ENCODE measurements at places on chromosomes 4 and X.

DNA sequence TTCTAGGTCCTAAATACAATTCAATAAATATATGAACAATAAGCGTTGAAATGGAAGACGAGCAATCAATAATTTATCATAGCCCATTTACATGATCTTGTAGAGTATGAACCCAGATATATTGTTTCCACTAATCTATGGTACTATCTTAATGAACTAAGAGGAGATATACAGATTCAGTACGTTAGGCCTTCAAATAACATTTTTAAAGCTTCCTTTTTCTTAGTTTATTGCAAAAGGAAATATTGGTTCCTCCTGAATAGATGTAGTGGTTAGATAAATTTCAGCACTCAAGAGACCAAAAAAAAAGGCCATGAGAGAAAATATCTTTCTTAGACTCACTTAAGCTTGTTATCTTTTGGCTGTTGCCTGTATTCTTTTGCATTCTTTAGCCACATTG, 147.5 kb upstream of the PITX2 start:
- DNase-seq = no peak

GRCh38 chrX:15373976-15374375, 10.2 kb downstream of the VEGFD start:
- DNase-seq = no peak

GRCh38 chr4:137635601-137636000, 103.3 kb upstream of the PCDH18 start:
- no peak for DNase-seq

DNA sequence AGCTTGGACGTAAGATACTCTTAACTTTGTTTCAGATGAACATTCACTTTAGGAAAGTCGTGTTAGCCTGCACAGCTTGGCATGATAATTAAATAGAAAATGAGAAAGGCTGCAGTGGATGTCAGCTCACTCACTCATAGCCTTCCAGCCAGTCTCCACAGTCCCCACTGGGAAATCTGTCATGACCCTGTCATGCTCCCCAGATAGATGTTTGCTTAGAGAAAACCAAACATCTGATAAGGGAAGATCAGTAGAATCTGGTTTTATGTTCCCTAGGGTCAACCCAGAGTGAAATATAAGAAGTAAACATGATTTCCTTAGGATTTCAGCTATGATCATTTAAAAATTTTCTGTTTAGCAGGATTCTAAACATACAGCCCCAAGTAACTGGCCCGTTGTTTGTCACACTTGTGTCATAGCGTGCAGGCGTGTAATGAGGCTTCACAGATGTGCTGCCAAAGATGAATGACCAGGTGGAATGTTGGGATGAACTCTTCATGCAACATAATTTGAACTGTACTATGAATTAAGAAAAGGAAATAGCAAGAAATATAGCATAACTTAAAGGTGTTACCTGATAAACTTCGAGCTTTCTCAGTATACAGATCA, 180.1 kb downstream of the BANK1 start:
- no peak for DNase-seq

DNA sequence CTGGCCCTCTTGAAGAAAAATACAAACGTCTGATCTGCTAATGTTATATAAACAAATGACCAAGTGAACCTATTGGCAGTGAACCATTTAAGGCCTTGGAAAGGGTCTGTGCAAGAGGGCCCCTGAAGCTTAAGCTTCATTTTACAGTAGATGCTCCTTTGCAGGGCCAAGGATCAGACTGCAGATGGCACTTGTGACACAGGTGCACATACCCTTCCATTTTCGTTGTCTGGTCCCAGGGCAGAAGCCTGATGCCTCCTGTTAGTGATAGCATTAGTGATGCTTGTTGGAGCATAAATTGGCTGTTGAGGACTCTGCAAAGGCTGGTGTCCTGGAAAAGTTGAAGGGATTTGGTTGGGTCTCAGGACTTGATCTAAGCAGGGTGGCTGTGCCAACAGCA, 46.5 kb downstream of the ETNPPL start:
- no peak for DNase-seq

GRCh38 chrX:122270809-122271494, 913.1 kb upstream of the GRIA3 start:
- DNase-seq = no peak

DNA sequence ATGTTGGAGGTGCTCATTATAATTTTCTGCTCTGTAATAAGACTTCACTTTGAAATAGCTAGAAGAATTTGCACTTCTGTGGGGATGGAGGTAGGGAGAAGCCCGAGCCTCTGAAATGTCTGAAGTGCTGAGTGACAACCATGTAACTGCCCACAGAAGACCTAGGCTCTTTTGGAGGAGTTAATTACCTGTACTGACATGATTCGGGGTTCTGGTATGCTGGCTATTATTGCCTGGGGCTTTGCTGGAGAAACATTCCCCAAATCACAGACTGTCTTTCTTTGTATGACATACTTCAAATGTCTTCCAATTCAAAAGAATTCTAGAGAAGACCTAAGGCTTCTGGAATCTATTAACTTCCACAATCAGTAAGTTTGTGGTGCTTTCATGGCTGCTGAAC, 211.2 kb upstream of the POF1B start:
- no peak for DNase-seq

DNA sequence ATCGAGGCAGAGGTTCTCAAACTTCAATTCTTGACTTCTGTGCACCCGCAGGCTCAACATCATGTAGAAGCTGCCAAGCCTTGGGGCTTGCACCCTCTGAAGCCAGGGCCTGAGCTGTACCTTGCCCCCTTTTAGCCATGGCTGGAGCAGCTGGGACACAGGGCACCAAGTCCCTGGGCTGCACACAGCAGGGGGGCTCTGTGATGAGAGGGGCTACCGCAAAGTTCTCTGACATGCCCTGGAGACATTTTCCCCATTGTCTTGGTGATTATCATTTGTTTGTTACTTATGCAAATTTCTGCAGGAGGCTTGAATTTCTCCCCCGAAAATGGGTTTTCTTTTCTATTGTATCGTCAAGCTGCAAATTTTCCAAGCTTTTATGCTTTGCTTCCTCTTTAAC, 4.9 kb upstream of the MAGEB17 start:
- DNase-seq = no peak

- no peak for DNase-seq
Measured at GRCh38 chr4:1566838-1567518, 117.1 kb downstream of the FAM53A start.

- DNase-seq = no peak
Measured at GRCh38 chr4:92254767-92255442, 48.9 kb upstream of the GRID2 start.

- no peak for DNase-seq
Measured at GRCh38 chr4:10413177-10413576, 44.0 kb downstream of the ZNF518B start.

GRCh38 chr4:107380190-107380589, 339.8 kb downstream of the PAPSS1 start:
- no peak for DNase-seq

GRCh38 chrX:131727778-131728177, 183.9 kb downstream of the OR13H1 start:
- no peak for DNase-seq

DNA sequence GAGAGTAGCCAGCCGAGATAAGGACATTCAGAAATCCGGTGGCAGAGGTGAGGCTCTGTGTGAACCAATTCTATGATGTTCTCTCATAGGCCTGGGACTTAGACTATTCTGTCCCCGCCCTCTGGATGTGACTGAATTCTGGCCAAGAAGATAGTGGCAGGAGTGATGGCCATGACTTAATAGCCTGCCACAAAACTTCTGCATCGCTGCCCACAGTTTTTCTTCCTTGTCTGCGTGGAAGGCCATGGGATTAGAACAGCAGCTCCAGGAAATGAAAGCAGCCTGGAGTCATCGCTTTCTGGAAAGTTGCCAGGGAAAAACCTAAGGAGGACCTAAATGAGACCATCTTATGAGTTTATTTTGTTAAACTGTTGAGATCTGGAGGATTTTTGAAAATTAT, 134.7 kb downstream of the F11 start:
- no peak for DNase-seq

DNA sequence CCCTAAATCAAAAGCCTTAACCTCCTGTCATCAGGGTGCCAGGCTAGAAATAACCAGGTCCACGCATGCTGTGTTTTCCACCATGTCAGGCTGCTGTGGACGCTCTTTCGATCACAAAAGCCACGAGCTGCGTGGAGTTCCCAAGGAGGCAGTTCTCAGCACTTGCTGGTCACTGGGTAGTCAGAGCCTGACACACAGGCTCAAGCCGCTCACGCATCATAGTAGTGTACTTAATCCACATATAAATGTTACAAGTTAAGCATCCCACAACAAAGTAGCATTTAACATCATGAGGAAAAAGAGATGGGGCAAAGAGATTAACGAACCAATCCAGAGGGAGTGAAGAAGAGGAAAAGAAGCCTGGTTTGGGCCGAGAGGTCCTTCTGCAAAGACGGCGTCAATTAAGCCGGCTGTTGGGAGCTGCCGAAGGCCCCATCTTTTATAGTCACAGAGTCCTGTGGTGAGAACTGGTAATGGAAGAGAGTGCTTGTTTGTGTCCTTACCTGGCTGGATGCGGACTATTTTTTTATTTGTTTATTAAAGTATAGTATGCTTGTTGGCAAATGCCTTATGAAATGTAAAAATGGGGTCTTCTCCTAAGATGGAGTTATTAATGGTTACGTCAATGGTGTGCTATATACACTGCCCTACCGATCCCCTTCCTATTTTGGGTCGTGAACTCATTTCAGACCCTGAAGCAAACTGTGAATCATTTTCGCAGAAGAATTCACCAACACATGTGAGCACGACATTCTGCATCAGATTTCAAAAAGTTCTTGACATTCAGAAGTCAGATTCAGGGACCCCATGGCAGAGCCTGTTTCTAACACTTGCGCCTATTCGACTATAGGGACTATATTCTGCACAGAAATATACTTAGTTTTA, 675 bp downstream of the PRIMPOL start:
- no peak for DNase-seq

DNA sequence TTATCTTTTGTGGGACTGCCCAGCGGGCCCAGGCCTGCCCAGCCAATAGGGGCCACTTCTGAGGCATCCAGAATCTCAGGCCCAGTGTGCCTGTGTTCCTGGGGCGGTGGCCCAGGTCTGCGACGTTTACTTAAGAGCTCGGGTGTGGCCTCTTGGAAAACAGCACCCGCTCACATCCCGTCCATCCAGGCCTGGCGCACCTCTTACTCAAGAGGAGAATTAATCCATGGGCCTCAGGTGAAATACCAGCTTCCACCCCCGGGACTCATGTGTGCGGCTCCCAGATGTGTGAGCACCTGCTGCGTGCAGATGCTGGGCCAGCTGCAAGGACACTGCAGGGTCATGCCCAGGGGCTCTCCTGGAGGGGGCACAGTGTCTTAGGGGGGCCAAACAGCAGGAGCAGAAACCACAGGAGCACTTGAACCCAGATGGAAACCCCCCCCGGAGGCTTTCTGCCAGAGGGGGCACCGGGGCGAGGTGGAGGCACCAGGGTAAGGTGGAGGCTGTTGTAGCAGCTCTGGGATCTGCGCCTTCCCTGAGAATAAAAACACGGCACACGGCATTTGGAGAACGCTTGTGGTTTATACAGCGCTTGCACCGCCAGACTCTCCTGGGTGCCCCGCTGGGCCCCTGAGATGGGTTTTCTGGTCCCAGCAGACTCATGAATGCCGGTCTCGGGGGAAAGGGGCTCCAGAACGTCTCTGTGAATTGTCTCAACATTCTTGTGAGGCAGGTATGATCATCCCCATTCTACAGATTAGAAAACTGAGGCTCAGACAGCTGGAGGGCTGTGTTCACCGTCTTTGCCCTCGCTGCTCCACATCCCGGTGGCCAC, 2.8 kb downstream of the PSAPL1 start:
- DNase-seq = no peak

DNA sequence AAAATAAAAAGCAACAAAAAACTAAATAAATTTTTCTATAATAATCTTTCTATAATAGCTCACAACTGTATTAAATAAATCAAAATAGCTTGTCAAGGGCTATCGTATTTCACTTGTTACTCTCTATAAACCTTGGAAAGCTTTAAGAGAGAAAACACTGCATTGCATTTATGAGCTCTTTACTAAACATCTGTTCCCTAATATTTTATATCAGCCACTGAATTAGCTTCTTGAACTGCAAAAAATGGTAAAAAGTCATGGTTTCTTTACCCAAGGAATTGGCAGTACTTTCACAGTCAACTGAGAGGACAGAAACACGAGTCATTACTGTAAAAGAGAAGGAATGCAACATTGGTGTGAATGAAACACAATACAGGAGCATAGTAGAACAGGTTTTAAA, 671.2 kb downstream of the PCDH18 start:
- no peak for DNase-seq

DNA sequence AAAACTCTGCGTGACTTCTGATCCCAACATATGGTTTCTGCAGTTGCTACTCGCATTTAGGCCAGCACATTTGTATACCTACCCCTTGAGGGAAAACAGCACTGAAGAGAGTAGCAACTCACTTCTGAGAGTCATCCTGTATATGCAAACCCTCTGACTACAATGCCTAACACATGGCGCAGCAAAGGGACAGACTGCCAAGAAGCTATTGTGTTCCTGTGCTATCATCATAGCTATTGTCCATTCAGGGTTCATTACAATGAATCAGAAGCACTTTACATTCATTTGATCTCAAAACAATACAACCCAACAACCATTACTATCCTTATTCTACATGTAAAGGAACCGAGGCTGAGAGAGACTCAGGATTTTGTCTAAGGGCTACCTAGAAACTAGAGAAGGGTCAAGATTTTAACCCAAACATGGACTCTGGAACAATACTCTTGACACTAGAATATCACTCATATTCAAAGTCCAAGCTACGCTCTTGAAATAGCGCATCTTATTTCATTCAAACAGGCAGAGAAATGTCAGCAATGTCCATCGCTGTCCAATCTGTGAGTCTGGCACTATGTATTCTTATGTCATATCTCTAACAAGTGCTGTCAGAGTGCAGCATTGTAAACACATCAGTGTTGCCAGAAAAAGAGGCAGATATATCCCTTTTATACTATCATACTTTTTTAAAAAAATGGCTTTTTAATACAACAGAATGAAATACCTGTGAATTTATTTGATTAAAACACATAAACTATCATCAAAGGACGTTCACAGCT, 173.6 kb downstream of the CORIN start:
- no peak for DNase-seq

DNA sequence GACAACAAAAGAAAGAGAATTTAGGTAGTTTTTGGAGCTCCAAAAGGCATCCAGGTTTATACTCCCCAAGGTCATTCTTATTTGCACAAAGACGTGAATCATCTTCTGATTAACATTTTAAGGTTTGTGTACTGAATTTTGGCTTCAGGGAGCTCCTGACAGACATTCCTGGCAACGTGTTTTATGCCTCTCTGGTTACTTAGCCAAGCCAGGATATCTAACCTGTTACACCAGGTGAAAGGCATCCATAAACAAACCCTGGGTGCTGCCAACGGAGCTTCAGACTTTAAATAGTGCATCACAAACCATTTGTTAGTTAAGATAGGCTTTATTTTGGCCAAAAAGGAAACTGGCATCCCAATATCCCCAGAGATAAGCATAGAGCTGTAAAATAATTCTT, 997.3 kb downstream of the ARAP2 start:
- no peak for DNase-seq

- DNase-seq = no peak
Measured at GRCh38 chr4:25065431-25065858, 34.7 kb upstream of the LGI2 start.

- no peak for DNase-seq
Measured at GRCh38 chrX:1403228-1403627, 11.3 kb upstream of the SLC25A6 start.

GRCh38 chr4:111537165-111537564, 608.1 kb upstream of the FAM241A start:
- DNase-seq = no peak

- no peak for DNase-seq
Measured at GRCh38 chrX:86370927-86371326, 222.7 kb downstream of the DACH2 start.
